Stimulated activated CD4-positive, alpha-beta T cell treated with anti-CD3 and anti-CD28 coated beads, TNF-alpha, amount 100 ng/mL, for 4 hours (primary cell): ENCODE measurements at places on chromosomes 7 and 10.

- no peak for DNase-seq
These were observed 8.9 kb downstream of the COL1A2 start for GRCh38 chr7:94403546-94403945.

DNA sequence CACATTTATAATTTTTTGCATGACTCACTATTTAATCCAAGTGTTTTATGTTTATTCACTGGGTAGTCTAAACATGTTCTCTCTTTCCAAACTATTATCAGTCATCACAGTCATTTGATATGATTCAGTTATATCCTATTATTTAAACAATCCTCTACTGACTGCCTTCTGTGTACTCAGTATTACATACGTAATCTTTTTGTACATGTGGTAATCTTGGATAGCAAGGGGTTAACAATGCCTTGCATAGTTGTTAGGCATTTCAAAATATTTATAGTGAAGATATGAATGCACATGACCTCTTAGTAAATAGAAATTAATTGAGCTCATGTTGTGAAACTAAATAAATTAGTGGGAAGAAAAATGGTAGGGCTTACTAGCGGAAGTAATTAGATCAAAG is 379.4 kb upstream of the KIAA1217 start:
- no peak for DNase-seq

GRCh38 chr10:61068471-61068870 is 124.5 kb upstream of the RHOBTB1 start:
- DNase-seq = no peak

DNA sequence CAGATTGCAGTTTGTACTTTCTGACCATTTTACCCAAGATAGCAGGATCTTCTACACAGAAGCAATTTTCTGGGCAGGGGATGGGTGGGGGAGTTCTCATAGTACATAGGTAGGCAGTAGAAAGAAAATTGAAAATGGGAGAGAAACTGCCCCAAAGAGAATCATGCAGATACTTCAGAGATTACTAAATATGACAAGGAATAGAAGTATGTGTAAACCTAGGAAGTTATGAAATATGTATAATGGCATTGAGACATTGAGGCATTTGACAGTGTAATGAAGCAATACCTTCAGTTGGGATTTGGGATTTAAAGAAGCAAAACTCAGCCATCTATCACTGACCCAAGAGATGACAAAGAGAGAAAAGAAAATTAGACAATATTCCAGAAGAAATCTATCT is 233.0 kb downstream of the PTN start:
- DNase-seq = no peak

DNA sequence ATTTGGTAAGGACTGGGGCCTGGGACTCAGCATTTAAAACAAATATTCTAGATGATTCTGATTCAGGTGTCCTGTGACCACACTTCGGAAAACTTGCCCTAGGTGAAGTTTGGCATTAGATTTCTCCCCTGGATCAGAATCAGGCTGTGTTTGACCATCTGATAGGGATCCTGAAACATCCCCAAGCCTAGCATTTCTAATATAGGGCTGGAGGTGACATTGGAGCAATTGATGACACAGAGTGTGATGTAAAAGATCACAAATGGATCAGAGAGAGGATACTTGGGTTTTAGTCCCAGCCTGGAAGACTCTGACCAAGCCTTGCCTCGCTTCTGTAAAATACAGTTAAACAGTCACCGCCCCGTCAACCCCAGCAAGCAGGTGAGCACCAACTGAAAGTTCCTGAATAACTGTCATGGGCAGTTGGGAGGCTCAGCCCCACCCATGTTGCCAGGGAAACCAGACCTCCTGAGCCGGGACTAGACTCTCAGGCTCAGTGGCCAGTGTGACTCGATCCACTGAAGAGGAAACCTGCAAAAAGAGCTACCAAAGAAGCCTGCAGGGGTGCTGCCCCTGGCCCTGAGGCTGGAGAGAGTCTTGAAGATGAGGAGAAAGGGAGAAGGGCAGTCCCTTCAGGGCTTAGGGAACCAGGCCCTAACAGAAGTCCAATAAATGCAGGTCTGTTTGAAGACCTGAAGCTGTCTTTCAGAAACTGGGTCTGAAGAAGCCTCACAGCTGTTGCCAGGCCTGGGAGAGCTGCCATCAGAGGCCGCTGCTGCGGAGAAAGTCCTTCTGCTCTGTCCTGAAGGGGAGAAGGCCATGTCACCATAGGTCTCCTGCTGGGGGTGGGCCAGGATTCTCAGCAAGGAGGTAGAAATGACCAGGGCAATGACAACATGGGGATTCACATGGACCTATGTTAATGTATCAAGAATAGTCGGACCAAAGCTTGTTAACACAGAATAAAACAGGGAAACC is 126.1 kb upstream of the KCNMA1 start:
- no peak for DNase-seq

DNA sequence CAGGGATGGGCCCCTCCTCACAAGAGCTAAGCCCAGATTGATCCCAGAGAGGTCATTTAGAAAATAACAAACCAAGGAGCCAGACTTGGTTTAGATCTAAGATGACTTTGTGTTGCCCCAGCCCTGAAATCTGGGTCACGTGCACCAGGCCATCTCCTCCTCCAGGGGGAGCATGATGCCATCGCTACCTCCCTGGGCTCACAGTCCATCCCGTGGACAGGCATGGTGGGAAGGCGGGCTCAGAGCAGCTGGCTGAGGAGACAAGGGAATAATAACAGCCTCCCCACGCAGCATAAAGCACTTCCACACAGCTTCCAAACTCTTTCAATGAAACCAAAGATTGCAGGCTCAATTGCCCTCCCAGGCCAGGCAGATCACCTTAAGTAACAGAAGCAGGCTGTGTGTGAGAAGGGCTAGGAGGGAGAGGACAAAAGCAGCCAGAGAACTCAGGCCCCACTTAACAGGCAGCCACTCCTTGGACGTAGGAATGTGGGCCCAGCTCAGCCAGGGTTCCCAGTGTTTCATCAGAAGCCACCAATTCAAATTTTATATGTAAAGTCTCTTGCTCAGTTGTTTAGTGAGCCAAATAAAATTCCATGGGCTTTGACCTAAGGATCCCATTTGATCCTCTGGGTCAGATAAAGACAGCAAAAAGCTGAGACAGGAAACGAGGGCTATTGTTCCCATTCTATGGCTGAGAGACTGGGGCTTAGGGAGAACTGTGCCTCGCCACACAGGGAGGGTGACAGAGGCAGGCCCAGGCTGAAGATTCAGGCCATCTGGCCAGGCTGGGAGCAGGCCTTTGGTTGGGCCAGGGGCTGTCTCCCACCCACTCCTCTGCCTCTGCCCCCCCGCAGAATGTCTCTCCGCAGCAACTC is 100.2 kb downstream of the COL13A1 start:
- no peak for DNase-seq

GRCh38 chr7:92609921-92610518 is 19.8 kb upstream of the FAM133B start:
- no peak for DNase-seq

DNA sequence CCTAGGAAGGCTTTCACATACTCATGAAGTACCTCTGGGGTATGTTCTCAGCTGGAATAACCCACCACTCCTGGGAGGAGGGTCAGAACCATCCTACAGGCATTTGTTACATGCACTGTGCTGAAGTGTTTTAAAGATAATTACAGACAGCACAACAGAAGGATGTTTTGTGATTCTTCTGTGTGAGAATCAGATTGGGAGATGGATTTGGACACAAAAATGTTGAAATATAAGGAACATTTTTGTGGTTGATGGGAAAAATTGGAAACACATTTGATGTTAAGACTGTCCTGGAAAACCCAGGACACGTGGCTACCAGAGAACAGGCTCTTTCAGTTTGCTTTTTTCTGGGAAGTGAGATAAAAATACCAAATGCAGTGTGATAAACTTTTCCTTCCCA is 61.4 kb downstream of the BICC1 start:
- DNase-seq = no peak

DNA sequence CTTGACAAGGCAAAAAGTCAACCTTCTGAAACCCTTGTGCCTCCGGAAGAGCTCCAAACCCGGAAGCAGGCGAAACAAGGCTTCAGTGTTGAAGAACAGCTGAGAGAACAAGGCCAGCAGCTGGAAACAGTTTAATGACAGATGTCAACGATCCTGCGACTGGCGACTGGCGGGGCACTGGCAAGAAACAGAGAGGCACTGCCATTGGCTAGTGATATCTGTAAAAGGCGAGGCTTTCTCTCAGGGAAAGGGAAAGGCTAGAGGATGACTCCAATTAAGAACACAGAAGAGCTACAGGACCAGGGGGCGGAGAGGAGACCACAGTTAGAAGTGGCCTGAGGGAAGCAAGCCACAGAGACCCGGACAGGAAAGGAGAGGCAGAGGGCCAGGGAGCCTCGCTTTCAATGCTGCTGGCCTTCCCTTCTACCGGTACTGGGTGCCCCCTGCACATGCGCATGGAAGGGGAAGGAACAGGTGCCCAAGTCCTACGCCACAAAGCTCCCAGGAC is 19.4 kb downstream of the ITGB1 start:
- no peak for DNase-seq

DNA sequence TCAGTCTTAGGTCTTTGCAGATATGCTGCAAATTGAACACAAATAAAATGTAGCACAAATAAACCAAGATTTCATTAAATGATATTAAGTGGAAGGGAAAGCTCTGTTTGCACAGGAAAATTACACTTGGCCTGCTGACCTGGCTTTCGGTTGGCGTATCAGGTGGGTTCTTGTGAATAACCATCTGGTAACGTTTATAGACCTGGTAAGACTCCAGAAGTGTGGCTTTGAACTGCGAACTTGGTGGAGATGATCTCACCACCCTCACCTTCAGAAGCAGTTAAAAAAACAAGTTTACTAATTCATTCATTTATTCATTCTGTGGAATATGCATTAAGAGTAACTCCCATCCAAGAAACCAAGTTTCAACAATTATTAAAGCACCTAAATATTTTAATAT is 28.1 kb downstream of the ATE1 start:
- DNase-seq = no peak

- no peak for DNase-seq
These were observed 219.0 kb downstream of the PTEN start for GRCh38 chr10:88082391-88082790.

DNA sequence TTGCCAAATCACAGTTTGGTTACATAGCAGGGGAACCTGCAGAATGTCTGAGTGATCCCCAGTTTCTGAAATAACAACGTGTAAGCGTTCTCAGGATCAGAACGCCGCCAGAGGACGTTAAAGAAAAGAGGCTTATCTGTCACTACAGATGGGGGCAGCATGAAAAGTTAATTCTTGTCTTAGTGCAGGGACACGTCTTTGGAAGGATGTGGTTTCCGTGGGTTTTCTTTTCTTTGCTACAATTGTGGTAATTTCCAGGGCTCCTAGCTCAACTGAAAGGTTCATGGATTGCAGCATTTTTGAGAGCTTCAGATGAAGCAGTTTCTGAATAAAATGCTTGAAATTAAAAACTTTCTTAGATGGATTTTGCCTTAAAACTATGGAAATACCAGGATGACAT is 106.6 kb downstream of the PRKCQ start:
- peak; percentile 31 for DNase-seq

GRCh38 chr7:47625861-47626715 is 44.2 kb upstream of the TNS3 start:
- no peak for DNase-seq

DNA sequence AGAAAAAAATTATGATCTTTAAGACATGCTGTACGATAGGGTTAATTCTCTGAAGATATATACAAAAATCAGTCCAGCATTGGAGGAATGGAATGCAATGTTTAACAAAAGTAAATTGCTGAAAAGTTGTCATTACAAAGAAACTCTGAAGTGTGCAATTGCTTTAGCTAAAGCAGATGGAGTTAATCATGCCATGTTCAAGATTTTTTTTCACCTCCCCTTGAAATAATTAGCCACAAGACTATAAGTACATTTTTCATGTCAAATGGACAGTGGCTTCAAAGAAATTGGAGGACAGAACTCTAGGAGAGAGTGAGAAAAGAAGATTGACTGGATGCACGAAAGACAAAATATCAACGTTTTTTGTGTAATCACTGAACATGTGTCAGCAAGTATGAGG is 63.1 kb upstream of the MEOX2 start:
- DNase-seq = no peak

DNA sequence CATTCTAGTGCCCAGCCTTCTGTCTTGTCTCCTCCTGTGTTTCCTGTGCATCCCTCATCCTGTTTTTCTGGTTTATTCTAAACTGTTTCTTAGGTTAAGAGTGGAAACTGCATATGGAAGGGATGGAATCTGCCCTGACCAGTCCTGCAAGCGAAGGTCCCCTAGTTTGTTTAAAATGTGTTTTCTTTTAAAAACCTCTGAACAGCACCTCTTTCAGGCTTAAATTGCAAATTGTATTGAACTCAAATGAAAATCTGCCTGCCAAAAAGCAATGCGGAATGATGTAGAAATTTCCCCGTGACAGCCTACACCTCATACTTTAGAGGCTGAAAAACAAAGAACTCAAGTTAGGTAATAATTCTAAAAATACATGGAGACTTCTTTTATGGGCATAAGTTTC is 222.8 kb upstream of the IMMP2L start:
- no peak for DNase-seq

GRCh38 chr7:36208997-36209813 is 56.2 kb downstream of the EEPD1 start:
- DNase-seq = no peak

DNA sequence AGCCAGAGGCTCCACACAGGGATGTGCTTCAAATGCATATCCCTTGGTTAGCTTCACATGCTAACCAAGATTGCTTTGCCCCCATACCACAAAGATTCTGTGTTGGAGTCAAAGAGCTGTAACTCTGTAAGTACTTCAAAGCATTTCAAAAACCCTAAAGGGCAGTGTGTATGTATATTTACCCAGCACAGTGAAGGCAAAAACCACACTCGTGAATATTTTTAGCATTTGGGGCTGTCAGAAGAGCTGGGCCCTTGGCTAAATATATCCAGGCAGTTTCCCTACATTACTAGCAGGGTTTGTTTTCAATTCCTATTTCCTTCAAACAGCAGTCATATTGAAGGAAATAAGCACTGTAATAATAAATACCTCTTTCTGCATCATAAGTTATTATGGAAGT is 84.2 kb upstream of the STEAP1B start:
- no peak for DNase-seq

GRCh38 chr7:42372479-42372878 is 135.5 kb upstream of the GLI3 start:
- DNase-seq = no peak

DNA sequence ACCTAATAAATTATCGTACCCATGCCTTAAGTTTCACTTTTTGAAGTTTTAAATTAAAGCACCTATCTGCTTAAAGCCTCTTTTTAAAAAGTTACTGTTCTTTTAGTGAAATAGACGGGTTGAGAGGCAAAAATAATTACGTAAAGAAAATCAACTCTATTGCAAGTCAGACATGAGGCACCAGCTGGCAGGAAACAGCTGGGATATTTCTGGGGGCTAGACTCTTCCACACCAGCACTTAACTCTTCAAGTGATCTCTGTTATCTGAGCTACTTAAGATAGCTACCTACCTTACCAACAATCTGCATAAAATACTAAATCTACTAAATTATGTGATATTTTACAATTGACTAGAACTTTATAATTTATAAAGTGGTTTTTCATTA is 35.8 kb downstream of the GBF1 start:
- no peak for DNase-seq

- no peak for DNase-seq
These were observed 6.9 kb downstream of the PIK3CG start for GRCh38 chr7:106871793-106872571.

GRCh38 chr10:46543466-46544377 is 12.7 kb downstream of the GPRIN2 start:
- no peak for DNase-seq

GRCh38 chr7:82330706-82331215 is 112.8 kb downstream of the CACNA2D1 start:
- DNase-seq = no peak
